ENCODE measurements at places on chromosomes 13 and 19.

DNA sequence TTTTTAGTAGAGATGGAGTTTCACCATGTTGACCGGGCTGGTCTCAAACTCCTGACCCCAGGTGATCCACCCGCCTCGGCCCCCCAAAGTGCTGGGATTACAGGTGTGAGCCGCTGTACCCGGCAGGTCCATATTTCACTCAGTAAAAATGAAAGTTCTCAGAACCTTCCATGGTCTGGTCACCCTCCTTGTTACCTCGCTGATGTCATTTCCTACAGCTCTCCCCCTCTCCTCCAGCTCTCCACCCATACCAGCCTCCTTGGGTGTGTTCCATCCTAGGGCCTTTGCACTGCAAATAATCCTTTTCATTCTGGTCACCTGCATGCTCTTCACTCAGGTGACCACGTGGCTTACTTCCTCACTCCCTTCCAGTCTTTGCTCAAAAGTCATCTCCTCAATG lies 78.2 kb upstream of the TNFSF11 start:
- no peak for DNase-seq

- no peak for DNase-seq
Observed at GRCh38 chr13:107358866-107359265, 790.9 kb upstream of the ARGLU1 start.

- DNase-seq = no peak
Observed at GRCh38 chr13:41641961-41642360, 184.6 kb downstream of the RGCC start.

- DNase-seq = no peak
Observed at GRCh38 chr13:79228972-79229371, 177.1 kb downstream of the RBM26 start.

DNA sequence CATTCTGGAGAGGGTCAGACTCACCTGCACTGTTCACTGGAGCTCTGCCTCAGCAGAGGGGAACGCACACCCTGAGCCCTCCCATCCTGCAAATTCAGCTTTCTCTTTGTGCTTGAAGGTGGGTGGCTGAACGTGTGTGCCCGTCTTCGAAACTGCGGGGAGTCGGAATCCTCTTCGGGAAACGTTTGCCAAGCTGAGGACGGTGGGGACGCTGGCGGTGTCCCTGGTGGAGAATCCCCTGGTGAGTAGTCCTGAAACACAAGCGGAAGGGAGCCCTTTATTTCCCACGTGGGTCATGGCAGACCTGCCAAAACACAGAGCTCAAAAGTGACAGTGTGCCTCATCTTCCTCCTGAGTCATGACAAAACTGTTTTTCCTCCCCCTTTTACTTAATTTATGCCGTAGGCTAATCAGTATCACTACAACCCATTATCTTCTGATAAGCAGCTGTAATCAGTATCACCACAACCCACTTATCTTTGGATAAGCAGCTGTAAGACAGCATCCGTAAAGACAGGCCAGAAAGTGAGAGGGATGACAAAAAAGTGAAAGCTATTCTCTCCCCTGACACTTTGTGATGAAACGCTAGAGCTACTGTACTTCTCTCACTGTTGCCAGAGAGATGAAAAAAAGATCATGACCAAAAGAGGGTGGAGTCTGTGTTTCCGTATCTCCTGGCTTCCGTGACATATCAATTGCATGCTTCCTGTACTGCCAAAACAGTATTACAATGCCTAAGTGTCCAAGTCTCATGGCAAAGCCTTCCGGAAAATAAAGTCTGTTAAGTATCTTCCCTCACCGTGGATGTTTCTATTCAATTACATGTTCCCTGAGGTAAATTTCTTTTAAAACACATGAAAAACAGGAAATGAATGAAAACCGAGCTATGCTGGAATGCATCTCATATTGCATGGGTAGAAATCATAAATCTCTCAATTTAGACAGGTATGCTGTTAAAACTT lies 155.5 kb downstream of the TBC1D4 start:
- DNase-seq = peak; percentile 46

DNA sequence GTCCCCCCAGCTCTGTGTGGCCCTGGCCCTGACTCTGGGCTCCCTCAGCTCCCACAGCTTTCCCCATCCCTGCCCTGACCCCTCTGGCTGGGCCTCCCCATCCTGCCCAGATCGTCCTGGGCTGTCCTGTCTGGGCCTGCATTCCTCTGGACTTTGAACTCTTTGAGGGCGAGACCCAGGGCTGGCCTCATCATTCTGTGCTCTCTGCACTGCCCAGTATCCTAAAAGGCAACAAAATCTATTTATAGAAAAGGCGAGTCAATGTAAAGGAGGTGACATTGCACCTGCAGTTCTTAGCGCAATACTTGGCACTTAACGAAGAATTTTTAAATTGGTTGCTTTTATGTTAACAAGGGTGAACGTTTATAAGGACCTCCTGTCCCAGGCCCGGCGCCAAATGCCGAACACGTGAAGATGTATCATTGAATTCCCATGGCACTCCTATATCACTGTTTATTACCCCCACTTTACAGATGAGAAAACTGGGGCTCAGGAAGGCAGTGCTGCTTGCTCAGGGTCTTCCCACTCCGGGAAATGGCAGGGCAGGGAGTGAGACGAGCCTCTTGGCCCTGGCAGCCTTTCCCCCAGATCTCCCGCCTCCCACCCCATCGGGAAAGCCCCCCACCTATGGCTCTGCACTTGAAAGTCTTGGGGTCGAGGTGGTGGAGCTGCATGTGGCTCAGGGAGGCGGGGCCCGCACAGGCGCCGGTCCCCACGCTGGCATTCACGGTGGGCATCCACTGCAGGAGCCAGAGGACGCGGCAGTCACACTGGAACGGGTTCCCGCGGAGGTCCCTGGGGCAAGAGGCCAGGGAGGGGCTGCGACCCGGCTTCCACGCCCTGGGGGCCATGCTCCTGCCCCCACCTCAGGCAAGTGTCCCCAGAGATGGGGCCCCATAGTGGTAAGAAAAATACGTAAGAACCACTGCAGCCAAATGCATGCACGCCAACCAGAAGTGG lies 3.8 kb downstream of the LGI4 start:
- no peak for DNase-seq

DNA sequence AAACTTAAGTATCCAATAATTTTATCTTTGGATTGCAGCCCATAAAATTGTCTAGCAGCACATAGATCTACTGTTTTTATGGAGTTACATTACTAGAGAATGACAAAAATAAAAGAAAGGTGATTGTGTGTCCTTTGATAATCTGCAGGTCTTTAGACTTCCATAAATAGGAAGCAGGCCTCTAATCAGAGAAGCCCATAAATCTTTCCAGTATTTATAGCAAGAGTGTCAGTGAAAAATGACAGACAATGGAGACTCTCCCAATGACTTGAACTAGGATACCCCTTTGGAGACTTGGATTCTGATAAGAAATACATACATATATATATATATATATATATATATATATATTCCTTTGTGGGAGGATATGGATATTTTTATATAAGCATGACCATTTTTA lies 351.2 kb downstream of the PCDH17 start:
- DNase-seq = no peak

DNA sequence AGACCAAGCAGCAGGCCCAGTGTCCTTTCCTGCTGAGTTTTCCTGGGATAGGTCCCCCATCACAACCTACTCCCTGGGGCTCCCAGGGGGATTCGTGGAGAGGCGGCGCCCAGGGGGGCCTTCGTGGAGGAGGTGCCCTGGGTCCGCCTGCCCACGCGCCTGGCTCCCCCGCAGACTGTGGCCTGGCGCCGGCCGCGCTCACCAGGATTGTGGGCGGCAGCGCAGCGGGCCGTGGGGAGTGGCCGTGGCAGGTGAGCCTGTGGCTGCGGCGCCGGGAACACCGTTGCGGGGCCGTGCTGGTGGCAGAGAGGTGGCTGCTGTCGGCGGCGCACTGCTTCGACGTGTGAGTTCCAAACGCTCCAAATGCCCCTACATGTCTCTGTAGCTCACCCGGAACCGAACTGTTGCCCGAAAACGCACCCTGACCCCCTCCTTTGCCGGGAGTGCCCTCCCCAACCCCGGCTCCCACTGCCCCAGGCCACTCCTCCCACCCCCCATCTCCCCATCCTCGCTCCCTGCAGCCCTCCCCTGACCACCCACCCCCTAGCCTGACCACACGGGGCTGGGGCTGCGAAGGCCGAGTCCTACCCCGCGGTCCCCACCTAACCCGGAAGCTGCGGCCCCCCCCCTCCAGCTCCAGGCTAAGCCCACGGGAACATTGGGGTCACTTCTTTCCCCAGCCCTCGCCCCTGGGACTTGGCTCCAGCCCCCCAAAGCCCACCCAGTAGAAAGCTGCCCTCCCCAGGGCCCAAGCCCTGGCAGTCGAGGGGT lies 3.3 kb downstream of the TIMM13 start:
- DNase-seq = peak; percentile 33

DNA sequence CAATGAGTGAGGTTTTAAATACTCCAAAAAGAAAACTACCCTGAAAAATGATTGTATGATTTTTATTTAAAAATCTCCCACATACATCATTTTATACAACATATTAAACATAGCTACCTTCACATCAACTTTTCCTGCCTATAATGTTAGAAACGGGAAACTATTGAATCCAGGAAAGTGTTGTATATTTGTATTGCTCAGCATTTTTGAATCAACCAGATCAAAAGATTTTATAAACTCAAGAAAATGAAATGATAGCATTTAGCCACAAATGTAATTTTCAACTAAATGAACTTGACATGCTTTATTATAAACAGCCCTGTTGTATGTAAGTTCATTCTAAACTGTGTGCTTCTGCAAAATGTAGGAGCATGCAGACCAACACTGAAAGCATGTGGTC lies 124.6 kb upstream of the SLC10A2 start:
- DNase-seq = no peak

GRCh38 chr13:43180036-43180660 lies 156.8 kb downstream of the DNAJC15 start:
- DNase-seq = no peak

DNA sequence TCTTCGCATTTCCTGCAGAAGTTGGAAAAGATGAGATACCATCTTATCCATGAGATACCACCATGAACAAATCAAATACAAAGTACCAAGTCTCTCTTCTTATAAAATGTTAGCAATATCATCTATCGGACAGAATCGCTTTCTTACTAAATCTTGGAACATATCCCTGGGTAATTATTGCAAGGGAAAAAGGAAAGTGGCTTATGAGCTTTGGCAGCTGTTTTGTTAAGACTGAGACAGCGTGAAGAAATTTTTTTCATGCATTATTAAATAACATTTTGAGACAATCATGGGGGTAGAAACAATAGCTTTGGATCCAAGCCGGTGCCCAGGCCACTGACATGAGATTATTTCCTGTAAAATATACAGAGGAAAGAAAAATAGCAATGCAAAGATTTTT lies 84.5 kb downstream of the DOCK9 start:
- no peak for DNase-seq

GRCh38 chr13:39035204-39035603 lies 2.7 kb downstream of the PROSER1 start:
- no peak for DNase-seq

DNA sequence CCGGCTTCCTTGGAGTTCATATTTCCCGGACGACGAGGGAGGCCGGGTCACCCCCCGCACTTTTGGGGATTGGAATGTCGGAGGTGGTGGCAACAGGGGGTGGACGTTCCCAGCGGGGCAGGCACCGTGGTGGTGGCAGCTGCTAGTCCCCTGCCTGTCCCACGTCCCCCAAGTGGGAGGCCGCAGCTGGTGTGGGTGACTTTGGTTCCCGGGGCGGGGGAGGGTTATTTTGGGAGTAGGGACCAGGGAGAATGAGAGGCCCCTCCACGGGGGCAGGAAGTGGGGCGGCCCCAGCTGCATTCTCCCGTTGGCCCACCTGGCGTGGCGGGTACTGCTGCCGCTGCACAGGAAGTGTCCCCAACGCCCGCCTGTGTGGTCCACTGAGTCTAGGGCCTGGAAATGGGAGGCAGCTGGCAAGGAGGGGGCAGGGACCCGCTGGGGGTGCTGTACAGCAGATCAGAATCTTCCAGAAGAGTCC lies 11.1 kb upstream of the PLIN3 start:
- DNase-seq = no peak

- no peak for DNase-seq
Observed at GRCh38 chr13:73171271-73171682, 112.5 kb downstream of the KLF5 start.

- no peak for DNase-seq
Observed at GRCh38 chr19:41776700-41777099, 19.7 kb upstream of the CEACAM3 start.

GRCh38 chr13:33927315-33927714 lies 109.4 kb downstream of the RFC3 start:
- no peak for DNase-seq

DNA sequence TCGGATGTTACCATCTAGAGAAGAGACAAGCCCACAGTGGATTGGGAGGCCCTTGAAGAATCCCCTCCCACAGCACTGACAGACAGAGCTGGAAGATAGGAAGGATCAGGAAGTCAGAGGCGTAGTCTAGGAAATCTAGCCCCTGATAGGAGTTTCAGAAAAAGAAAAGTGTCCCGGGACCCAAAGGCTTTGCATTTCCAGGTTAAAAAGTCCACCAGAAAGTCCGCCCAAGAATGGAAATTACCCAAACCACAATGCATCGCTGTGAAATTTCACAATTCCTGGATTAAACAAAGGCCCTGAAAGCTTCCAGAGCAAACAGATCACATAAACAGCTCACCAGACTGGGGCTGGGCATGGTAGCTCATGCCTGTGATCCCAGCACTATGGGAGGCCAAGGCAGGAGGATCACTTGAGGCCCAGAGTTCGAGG lies 146.9 kb downstream of the KDM4B start:
- no peak for DNase-seq

GRCh38 chr13:74301258-74301935 lies 167.2 kb upstream of the KLF12 start:
- DNase-seq = no peak

- DNase-seq = no peak
Observed at GRCh38 chr13:50282016-50282415, 266.8 kb downstream of the KCNRG start.

- DNase-seq = no peak
Observed at GRCh38 chr13:24038841-24039330, 121.6 kb upstream of the SPATA13 start.

- DNase-seq = no peak
Observed at GRCh38 chr19:9061879-9062278, 25.0 kb upstream of the OR1M1 start.

DNA sequence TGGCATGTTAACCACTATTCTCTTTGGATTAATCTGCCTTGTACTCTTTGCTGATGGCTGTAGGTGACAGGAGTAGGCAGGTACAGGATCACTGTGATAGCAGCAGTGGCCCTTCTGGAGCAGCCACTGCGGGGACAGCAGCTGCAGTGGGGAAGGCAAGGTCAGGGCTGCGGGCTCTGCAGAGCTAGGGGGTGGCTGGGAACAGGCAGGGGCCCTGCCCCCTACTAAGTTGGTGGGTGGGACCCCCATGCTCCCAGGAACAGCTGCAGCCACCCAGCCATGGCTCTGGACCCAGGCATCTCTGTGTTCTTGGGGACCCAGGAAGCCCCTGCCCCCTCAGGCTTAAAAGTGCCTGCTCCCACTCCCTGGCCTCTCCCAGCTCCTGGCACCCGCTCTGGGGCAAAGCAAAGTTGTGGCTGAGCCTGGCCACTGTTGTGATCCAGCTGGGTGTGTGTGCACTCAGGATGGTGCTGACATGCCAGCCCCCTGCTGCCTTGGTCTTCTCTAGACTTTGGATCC lies 302.4 kb downstream of the PCDH20 start:
- DNase-seq = no peak

- DNase-seq = peak; percentile 57
Observed at GRCh38 chr13:43878892-43879754, at the start of gene CCDC122. CCDC122 (minus strand) TSS chr13:43879740; CDS start chr13:43869376, 10,364 bp downstream.

Measured in CD4-positive, alpha-beta T cell (primary cell).